ENCODE measurements at places on chromosomes 2 and 18.

DNA sequence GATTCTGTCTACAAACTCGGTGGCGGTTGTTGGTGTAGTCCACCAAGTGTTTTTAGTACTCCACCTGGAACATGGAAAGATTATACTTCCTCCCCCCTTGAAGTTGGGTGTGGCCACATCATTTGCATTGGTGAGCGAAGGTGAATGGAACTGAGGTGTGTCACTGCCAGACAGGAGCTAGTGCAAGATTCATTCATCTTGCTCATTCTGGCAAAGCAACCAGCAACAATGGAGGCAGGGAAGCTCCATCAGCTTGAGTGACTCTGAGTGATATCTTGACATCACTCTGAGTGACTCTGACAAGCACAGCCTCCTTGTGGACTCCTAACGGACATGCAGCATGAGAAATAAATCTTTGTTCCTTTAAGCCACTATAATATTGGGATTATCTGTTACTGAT, 54.7 kb upstream of the SLC1A4 start:
- DNase-seq, result no peak

DNA sequence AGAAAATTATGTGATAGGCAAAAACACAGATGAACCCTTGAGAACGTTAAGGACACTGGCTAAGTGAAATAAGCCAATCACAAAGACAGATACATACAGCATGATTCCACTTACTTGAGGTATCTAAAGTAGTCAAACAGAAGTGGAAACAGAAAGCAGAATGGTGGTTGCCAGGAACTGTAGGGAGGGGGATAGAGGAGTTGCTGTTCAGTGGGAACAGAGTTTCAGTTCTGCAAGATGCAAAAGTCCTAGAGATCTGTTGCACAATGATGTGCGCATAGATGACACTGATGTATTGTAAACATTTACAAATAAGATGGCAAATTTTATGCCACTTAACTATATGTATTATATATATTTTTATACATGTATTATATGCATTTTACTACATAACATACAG, 59.7 kb downstream of the POLE4 start:
- DNase-seq, result no peak

DNA sequence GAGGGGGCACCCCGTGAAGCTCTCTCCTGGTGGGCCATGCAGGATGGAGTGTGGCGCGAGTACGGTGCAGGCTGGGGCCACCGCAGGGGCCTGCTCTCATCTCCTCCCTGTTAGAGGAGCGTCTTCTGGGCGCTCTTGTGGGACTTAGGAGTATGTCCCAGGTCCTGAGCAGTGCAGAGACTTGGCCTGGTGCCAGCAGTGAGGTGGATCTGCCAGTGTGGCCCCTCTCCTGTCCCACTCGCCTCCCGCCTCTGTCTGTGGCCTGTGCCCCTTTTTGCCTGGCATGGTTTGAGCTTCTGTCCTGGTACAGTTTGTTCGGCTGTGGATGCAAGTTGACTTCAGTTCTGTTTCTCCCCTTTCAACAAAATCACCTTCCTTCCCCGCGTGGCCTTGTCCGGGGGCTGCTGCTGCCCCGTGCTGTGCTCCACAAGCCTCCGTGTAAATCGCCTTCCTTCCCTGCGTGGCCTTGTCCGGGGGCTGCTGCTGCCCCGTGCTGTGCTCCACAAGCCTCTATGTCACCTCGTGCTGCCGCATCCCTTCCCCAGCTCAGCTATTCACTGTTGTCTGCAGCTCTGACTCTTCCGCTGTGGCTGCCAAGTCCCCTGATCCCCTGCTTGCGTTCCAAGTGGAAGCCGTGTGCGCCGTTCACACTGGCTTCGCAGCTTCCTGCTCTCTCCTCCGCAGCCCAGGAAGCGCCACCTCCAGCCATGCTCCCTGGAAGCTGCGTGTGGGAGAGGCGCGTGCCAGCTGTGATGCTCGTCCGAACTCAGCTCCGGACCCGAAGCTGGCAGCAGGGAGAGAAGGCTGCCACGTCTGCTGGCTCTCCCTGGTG, 13.7 kb downstream of the LDLRAD4 start:
- peak; percentile 74 for DNase-seq

DNA sequence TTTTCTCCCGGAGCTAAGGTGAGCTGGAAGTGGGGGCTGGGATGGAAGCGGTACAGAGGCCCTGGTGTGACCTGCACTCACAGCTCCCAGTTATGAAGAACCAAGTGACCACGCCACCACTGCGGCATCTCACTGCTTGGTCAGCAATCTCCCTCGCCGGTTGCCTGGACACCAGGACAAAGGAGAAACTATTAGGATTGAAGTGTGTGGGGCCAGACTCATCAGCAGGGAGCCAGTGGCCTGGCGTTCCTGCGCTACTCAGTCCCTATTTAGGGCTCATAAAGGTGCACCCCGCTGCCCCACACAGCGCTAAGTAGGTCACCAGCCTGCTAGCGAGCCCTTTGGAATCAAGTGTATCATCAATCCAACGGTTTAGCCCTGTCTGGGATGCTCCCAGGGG, 82.9 kb downstream of the ZCCHC2 start:
- no peak for DNase-seq

DNA sequence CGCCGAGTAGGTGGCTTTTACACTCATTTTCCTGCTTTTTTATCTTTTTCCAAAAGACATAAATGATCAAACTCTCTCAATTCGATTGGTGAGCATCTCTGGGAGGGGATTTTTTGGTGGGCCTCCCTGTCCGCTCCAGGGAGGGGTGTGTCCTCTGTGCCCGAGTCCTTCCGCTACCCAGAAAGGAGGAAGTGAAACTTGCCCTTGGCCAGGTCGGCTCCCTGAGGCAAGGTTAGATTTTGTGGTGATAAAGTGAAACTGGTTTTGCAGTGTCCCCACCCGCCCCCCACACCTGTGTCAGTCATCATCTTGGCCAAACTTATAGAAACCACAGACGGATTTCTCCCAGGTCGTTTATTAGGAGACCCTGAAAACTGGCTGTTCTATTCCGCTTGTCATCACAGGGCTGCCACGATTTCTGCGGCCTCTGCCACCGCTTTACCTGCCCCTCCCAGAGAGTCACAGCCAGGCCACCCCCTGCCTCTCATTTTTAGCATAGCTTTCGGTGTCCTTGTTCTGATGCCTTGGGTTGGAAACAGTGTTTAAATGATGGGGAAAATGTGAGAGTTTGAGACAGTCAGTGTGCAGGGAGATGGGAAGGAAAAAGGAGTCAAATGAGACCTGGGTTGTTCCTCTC, 93.6 kb downstream of the SH3BP4 start:
- no peak for DNase-seq

GRCh38 chr2:82814146-82814545, 1644.9 kb downstream of the SUCLG1 start:
- no peak for DNase-seq

- no peak for DNase-seq
Observed at GRCh38 chr2:176682278-176682677, 413.0 kb downstream of the MTX2 start.

DNA sequence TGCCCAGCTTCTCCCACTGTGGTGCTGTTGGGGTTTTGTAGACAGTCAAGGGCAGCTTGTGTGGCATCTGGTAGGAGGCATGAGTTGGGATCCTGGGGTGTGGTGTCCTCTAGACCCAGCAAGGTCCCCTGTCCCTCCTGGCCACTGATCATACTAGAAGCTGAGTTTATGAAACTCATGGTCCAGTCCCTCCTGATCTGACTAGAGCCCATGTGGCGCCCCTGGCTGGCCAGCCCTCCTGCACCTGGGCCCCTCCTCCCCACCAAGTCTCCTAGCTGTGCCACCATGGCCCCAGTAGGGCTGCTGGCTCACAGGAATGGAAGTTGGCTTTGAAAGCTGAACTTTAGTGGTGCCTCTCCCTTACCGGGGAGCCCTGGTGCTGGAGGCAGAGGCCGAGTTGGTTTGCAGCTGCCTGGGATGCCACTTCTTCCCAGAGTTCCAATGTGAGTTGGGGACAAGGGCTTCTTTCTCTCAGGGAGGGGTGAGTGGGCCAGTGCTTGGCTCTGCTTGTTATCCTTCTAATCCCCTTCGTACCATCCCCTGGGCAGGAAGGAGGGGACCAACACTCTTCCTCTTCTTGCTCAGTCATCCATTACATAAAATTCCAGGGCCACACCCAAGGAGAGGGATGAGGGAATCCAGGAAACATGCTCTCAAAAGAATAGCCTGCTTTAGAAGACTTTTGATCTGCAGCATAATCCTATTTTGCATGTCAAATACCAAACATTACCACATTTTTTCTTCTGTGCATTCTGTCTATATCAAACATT, 37.5 kb upstream of the HAAO start:
- DNase-seq, result no peak

DNA sequence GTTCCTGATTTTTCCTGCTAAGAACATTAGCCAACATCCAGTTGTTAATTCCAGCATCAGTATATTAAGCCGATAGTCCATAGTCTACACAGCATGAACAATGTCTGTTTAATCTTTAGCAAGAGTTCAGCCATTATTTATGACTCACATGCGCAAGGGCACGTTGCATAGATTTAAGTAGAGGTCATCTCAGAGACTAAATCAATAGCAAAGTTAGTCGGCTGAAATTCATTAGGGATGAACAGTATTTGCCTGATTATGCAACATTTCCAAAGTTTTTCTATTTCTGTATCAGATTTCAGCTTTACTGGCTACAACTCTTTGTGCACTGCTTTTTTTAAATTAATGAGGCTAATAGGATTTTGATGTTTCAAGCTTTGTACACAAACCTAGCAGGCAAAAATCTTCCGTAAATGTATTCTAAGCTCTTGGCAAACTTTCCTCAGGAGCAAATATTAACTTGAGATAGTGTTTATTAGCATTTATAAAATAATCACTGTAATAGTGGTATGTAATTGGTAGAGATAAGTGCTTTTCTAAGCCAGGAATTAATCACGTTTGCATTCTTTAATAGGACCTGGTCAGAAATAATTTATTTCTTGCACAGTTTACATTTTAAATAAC, 578.7 kb upstream of the ID2 start:
- DNase-seq, result no peak

- no peak for DNase-seq
Observed at GRCh38 chr2:65813631-65814173, 381.3 kb upstream of the SPRED2 start.

DNA sequence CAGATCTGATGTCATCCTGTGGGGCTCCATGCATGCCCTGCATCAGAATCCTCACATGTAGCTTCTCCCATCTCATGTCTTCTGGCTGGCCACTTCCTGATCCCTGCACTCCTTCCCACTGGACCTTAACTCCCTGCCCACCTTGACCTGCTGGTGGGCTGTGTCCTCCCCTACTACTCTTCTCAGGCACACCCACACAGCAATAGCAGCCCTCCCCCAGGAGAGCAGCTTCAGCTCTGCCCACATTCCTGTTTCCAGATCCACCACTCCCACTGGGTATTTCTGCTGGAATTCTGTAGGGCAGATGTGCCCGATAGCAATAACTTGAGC, 137.0 kb upstream of the HS6ST1 start:
- DNase-seq, result no peak

DNA sequence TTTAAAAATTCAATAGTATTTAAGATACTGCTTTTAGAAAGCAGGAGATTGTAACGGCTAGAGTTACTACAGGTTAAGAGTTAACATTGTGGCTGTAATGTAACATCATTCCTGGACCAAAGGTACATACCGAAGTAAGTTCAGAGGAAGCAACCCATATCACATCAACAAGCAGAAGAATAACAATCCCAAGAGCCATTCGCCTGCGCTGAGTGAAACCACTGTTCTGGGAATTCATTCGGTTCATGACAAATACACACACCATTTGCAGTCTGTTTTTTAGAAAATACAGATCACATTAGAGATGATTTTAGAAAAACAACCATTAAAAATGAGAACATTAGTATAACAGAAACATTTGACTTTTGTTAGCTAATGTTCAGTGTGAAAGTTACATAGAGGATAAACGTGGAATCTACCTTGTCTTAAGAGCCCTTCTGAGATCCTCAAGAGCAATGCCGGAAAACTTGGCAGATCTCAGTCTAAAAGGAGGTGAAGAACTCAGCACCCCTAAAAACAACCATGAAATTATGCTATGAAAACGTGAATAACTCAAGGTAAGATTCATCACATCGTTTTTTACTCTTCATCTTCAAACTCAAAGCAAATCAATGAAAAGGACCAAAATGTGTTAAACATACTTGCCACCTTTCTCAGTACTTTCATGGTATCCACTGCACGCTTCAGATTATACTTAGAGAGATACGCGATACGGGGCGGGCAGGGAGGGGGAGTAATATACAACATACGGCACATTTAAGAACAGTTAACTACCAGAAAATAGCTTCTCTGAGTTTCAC, 1.2 kb downstream of the SLC35F5 start:
- DNase-seq, result no peak

DNA sequence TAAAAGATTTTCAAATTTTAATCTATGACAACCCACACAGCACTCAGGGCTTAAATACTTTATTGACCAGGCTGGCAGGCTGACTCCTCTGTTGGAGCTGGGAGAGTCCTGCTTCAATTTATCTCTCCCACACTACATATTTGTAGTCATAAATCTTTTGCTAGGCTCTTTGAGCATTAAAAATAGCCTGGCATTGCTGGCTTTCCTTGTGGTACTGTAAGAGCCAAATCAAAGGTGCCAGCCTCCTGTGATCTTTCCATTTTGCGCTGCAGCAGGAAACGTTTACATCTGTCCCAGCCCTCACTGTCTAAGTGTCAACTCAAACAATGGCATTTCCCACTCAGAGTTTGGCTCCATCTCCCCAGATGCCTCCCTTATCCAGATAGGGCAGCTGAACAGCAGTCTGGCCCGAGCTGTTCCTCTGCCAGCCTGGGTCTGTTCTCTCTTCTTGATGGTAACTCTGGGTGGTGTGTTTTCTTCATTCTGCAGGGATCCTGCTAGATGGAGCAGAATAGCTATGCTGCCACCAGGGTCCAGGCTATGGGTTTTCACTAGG, 62.1 kb downstream of the LRRTM1 start:
- DNase-seq, result peak; percentile 56

- DNase-seq, result no peak
Observed at GRCh38 chr18:3460823-3461398, 10.9 kb downstream of the TGIF1 start.

- no peak for DNase-seq
Observed at GRCh38 chr2:234405462-234405861, 91.4 kb downstream of the ARL4C start.

DNA sequence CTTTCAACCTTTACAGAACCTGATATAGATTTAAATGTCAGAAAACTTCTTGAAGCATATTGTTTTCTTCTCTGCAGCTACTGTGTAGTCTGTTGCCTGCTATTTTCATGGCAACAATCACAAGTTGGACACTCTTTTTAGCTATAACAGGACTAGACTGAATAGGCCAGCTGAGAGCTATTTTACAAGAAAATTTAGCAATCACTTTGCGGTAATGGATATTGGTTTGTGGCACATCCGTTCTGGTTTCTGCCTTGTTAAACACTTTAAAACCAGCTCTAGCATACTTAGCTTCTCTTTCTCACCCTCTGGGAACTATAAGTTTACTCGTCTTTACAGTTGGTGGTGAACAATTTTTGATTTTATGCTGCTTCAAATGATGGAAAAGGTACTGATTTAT, 125.7 kb downstream of the MAP2 start:
- DNase-seq, result no peak

GRCh38 chr2:6973895-6974545, 56.8 kb downstream of the RNF144A start:
- DNase-seq, result no peak

DNA sequence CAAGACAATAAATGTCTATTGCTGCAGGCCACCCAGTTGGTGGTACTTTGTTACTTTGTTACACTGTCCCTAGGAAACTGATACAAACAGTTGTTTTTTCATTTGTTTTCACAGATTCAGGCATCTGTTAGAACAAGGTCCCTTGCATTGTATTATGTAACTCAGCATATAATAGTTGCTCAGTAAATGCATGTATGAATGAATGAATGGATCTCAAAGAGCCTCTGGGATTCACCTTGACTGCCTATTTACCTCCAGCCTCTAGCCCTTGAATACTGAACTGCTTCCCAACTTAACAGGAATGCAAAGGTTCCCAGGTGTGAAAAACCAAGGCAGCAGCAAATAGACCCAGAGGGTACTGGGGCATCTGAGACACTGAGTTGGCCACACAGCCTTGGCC, 27.4 kb upstream of the NEB start:
- no peak for DNase-seq

Measured in Right ventricle myocardium superior (tissue), 1 donor.